ENCODE measurements at places on chromosomes 2 and 18. TPM values are rescaled to one million over a fixed set of nuclear protein-coding genes. Genes with fewer than 3 reads are reported as not detected.

DNA sequence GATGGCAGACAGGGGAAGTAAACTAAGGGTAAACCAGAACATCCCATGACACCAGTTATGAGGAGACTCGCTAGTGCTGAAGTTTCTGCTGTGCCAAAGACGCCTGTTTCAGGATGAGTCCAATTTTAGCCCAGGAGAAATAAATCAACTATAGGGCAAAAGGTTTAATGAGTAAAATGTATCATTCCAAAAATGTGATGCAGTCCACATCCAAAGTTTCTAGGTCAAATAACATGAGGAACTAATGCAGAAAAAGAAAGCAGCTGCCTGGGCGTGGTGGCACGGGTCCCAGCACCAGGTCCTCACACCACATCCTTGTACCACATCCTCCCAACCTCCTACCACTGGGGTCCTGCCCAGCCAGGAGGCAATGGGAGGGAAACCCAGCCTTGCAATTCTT is 126.9 kb upstream of the CTAGE1 start:
- DNase-seq = no peak

- DNase-seq = peak; percentile 73
Observed at GRCh38 chr2:17800693-17801458, 15.4 kb upstream of the MSGN1 start.

- no peak for DNase-seq
Observed at GRCh38 chr2:30927465-30928075, 120.3 kb upstream of the CAPN13 start.

The FRZB gene
- total RNA-seq = 8.9 TPM

The XPO1 gene
- total RNA-seq = 87.5 TPM

DNA sequence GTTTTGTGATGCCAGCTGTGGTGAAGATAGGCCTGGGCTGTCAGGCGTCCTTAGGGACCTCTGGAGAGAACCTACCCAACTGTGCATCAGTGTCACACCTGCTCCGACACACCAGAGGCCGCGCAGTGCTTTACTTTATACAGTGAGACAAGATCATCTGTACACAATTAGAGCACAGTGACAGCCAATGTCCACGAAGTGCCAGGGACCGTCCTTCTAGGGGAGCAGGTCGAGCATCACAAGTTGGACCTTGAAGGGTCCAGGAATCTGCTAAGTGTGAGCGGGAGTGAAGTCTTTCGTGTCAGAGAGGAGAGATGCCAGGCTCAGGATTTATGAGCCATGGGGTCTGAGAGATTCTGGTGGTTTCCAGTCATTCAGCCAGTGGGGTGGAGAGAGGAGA is 104.2 kb downstream of the TMEM18 start:
- DNase-seq = no peak

DNA sequence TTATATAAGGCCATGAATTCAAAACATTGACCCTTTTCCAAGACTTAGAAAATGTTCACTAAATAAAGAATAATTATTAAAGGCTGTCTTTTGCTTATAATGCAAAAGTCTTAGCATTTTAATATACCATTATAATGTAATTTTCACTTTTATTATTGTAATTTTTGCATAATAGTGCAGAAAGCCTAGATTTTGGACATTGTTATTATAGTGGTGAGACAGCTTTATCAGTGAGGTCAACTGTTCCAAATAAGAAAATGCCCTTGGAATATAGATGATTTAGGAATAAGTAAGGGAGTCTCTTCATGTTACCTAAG is 56.6 kb downstream of the ATIC start:
- DNase-seq = no peak

All from mucosa of descending colon (tissue), 3 donors.